Inflammatory macrophage (primary cell): ENCODE measurements at places on chromosomes 1 and 21.

DNA sequence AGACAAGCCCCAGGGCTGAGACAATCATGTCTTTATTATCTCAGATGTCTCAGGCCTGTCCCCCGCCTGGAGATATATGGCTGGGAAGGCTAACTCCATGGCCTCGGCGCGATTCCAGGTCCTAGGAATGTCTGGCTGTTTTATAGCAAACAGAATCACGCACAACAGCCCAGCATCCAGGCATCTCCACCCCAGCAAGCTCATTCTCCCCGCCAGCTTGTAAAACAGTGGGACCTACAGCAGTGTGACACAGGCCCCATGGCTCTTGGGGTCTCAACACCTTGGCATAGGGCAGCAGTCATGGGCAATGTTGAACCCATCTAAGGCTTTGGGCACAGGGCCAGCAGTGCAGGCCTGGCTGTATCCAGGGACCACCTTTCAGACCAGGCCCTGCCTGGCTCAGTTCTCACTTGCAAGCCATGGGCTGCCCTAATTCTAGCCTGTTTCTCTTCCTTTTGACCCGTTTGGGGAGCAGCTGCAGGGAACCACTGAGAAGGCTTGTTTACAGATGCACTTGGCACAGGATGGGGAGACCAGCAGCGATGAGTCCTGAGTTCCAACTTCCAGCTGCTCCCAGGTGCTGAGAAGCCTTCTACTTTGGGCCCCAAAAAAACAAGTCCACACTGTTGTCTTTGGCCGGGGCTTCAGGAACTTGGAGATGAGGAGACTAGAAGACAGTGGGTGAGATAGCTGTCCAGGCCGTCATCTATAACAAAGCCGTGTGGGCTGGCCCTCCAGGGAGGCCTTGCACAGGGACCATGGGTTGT, 34.4 kb downstream of the WNT4 start:
- no peak for DNase-seq

DNA sequence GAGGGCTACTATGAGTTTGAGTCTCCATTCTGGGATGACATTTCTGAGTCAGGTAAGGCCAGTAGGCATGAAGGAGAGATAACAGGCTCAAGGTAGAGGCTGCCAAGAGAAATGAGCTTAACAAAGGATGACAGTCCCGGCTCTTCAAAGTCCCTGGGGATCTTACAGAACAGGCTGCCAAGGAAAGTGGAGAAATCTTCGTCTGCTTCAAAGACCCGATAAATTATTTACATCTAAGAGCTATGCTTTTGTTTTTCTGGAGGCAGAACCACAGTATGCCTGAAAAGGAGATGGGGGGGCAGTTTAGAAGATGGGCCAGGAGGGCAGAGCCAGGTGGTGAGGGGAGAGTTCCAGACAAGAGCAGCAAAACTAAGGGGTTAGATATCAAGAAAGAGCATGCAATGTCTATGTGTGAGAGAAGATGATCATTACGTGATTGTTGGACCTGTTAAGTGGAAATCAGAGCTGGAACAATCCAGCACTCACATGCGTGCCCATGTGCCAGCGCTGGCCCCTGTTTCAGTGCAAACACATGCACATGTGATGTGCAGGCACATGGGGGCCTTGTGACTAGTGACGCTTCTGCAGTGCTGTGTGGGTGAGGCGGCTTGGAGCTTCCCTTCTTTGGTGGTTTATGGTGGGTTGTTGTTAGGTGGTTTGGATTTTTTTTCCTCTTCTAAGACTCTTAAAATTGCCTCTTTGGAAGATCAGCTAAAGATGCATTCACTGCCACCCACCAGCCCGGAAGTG, 25.7 kb downstream of the CAMK1G start:
- DNase-seq = peak; percentile 82

GRCh38 chr1:186745531-186746146, 65.4 kb upstream of the PTGS2 start:
- DNase-seq = no peak

DNA sequence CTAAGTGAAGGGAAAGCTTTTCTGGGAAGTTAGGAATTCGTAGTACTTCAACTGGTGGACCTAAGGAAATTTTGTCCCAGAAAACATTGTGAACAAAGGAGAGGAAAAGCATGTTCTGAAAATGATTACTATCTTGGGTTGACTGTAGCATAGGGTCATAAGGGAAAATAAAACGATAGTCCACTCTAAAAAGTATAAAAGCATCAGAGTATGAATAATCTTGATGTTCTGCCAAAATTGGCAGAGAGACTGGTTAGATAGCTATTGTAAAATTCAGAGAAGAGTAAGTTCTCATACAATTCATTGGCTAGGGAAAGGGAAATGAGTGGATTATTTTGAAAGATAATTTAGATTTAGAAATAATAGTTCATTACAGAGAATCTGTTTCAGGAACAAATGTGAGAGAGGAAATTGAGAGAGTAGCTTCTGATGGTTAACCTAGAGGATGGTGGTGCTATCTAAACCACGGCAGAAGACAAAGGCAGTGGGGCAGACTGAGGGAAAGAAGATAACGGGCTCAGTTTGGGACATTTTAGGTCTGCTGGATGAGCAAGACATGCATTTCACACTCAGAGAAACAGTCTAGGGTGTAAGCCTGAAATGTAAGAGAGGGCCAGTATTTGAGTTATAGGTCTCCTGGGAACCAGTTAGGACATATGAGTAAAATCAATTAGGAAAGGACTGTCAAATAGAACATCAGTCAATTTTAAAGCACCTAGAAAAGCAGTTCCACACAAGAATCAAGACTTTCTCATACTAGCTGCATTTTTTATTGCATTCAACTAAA, 799.3 kb upstream of the CXADR start:
- no peak for DNase-seq

GRCh38 chr1:17212009-17212408, 7.1 kb downstream of the PADI1 start:
- no peak for DNase-seq

GRCh38 chr1:81006502-81006901, 794.2 kb upstream of the ADGRL2 start:
- no peak for DNase-seq

GRCh38 chr1:76905876-76906595, 38.8 kb downstream of the ST6GALNAC5 start:
- DNase-seq = peak; percentile 88

DNA sequence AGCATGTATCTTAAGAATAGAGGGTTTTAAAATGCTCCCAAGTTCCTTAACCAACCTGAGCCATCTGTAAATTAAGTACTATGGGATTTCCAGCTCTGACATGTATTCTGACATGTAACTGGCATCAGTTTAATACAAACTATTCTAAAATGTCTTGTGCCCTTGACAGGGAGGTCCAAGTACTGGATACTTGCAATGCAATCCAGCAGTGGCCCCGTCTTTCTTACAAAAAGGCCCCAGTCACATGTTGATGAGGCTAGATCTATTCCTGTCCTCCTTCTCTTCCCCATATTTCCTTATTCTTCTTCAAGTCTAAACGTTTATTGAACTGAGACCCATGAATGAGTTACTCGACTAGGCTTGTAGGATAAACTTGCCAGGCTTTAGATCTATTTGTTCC, 46.4 kb downstream of the MRPL39 start:
- peak; percentile 81 for DNase-seq

- DNase-seq = peak; percentile 60
Observed at GRCh38 chr1:219189021-219189824, 15.5 kb downstream of the LYPLAL1 start.

DNA sequence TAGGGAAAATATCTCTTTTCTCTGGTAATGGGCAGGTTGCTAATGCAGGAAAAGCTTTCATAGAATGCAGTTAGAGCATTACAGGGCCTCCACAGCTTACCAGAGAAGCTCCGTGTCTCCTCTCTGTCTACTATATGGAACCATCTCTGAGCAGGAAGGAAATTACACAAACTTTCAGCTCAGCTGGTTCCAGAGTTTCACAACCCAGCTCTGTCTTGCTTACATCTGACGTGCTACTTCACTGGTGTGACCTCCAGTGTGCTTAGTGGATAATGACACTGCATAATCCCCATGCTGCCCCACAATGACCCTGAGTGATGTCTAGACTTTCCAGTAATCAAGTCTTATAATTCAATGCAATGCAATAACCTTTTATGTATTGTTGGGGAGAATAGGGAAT, 4.3 kb upstream of the FGGY start:
- DNase-seq = peak; percentile 98

DNA sequence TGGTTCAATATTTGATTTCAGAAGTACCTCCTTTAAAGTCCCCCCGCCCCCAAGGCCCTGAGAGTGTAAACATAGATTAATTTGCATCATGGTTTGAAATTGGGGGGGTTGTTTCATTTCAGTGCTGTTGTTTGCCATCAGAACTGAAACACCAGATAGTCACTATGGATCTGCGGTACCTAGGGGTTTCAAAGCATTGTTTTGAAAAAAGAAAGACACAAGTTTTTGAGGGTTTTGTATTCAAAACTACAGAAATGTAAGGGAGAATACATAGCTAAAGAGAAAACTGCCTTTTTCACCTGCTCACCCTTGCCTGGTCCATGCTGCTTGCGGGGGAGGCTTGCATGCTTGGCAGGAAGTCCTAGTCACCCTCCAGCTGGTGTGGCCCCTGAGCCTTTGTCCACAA, 59.3 kb downstream of the ACP6 start:
- no peak for DNase-seq

GRCh38 chr21:32237021-32237420, 41.8 kb downstream of the MIS18A start:
- no peak for DNase-seq
